ENCODE measurements at places on chromosomes 16 and 17.

- no peak for DNase-seq
Measured at GRCh38 chr17:63945784-63946439, 13.8 kb upstream of the CD79B start.

DNA sequence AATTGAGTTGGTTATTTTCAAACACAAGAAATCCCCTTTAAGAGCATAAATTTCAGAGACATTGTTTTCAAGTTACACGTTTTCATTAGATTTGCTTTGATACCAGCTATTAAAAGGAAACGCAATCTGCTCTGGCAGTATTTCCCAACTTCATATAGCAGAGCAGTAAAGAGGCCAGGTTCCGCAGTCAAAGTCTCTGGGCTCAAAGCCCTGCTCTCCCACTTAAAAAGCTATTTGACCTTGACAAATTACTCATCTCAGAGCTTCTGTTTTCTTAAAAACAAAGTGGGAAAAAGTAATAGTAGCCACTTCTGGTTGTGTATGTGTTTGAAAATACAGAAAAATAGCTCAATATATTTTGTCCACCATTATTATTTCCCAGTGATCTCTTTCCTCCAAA is 89.7 kb upstream of the CDYL2 start:
- DNase-seq, result no peak

- no peak for DNase-seq
Measured at GRCh38 chr16:89786474-89787364, 29.7 kb downstream of the FANCA start.

DNA sequence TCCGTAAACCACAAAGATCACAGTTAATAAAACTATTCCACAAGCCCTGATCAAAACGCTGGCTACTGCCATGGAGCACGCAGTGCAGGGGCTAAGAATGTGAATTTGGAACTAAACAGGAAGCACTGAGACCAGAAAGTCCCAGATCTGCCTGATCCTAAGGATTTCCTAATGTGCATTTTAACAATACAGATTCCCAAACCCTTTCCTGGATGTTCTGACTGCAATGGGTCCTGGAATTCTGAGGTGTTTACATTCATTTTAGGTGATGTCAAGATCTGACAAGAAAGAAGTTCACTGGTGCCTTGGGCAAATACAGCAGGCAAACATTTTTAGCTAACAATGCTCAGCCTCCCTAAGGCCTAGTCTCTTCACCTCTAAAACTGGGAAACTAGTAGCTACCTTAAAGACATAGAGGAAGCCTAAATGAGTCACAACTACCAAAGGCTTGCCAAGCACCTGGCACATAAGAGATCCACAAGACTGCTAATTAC is 10.3 kb downstream of the NSMCE1 start:
- DNase-seq, result no peak

GRCh38 chr16:56859636-56860035 is 5.4 kb upstream of the SLC12A3 start:
- DNase-seq, result no peak

DNA sequence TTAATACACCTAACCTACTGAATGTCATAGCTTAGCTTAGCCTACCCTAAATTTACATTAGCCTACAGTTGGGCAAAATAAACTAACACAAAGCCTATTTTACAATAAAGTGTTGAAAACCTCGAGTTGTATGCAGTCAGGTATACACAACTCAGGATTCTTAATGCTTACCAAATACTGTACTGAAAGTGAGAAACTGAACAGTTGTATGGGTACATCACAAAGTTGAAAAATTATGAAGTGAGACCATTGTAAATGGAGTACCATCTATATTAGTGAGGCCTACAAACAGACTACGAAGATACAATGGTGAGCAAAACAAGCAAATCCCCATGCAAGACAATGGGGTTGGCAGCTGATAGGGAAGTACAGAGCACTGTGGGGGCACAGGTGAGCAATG is 79.7 kb downstream of the VAT1L start:
- no peak for DNase-seq

- DNase-seq, result no peak
Measured at GRCh38 chr17:61343576-61343975, 56.1 kb upstream of the TBX2 start.

DNA sequence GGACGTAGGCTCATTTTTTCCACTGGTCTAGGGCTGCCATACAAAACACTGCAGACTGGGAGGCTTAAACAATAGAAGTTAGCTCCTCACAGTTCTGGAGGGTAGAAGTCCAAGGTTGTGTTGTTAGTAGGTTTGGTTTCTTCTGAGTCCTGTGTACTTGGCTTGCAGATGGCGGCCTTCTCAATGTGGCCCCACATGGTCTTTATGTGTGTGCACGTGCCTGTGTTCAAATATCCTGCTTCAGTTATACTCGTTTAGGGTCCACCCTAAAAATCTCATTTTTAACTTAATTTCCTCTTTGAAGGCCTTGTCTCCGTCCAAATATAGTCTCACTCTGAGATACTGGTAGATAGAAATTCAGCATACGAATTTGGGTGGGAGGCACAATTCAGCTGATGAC is 542.4 kb downstream of the HAPSTR1 start:
- no peak for DNase-seq
